Airway epithelial cell (primary cell): ENCODE measurements at places on chromosomes 1 and 21. TPM values are rescaled to one million over a fixed set of nuclear protein-coding genes. Genes with fewer than 3 reads are reported as not detected.

The CFHR5 gene
- not detected in 2 replicates for total RNA-seq

The MCOLN2 gene
- total RNA-seq: 0.70 and 0.78 TPM in 2 replicates

The FCGR1A gene
- not detected in 2 replicates for total RNA-seq

The ARHGEF16 gene
- total RNA-seq: 24.3 and 24.5 TPM in 2 replicates

The BGLAP gene
- total RNA-seq: 0.14 TPM in 1 of 2 replicates, not detected in the other

The THEM5 gene
- 0.99 and 2.3 TPM in 2 replicates for total RNA-seq

The C1QB gene
- total RNA-seq: not detected in 2 replicates

The PLXNA2 gene
- 17.6 and 23.6 TPM in 2 replicates for total RNA-seq

The CAPZA1 gene
- total RNA-seq: 221 and 230 TPM in 2 replicates

The AMY2A gene
- total RNA-seq: not detected in 2 replicates

The HMGCS2 gene
- 0.46 and 1.1 TPM in 2 replicates for total RNA-seq

The SPRR1B gene
- total RNA-seq: 1,378 and 2,304 TPM in 2 replicates

The SAMD13 gene
- 1.1 and 1.3 TPM in 2 replicates for total RNA-seq

The SLAMF6 gene
- not detected in 2 replicates for total RNA-seq

The RGS8 gene
- total RNA-seq: not detected in 2 replicates

The MCOLN3 gene
- 1.8 and 2.5 TPM in 2 replicates for total RNA-seq

The LORICRIN gene
- total RNA-seq: not detected in 2 replicates

The AMY1C gene
- 1.4 and 1.7 TPM in 2 replicates for total RNA-seq

The OR14K1 gene
- total RNA-seq: not detected in 2 replicates

The CADM3 gene
- not detected in 2 replicates for total RNA-seq

The HEYL gene
- 0.14 TPM in 1 of 2 replicates, not detected in the other for total RNA-seq

The TMEM53 gene
- total RNA-seq: 6.1 and 7.1 TPM in 2 replicates

The LEPROT gene
- total RNA-seq: 15.6 and 24.8 TPM in 2 replicates

The TENT5C gene
- total RNA-seq: 0.19 and 0.42 TPM in 2 replicates

The RHBG gene
- total RNA-seq: 0.14 TPM in 1 of 2 replicates, not detected in the other

The MATN1 gene
- not detected in 2 replicates for total RNA-seq
